ENCODE measurements at places on chromosomes 5 and 9.

GRCh38 chr5:167934551-167934971, 356.9 kb upstream of the WWC1 start:
- no peak for DNase-seq

DNA sequence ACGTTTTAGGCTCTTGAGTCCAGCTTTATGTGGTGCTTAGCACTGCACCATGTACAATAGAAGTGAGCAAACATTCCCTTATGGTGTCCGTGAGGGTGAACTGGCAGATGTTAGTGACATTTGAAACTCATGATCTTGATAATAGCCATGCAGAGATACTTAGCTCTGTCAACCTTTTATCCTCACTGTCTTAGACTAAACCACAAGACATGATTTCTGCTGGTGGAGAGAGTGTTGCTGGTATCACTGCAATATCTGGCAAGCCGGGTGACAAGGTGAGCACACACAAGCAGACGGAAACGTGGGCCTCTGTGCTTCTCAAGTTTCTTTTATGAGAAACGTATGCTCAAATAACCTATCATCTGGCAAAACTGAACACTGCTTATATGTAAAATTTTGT, 68.4 kb downstream of the CAST start:
- DNase-seq: no peak

GRCh38 chr5:61435368-61435767, 103.3 kb downstream of the ZSWIM6 start:
- DNase-seq: no peak

DNA sequence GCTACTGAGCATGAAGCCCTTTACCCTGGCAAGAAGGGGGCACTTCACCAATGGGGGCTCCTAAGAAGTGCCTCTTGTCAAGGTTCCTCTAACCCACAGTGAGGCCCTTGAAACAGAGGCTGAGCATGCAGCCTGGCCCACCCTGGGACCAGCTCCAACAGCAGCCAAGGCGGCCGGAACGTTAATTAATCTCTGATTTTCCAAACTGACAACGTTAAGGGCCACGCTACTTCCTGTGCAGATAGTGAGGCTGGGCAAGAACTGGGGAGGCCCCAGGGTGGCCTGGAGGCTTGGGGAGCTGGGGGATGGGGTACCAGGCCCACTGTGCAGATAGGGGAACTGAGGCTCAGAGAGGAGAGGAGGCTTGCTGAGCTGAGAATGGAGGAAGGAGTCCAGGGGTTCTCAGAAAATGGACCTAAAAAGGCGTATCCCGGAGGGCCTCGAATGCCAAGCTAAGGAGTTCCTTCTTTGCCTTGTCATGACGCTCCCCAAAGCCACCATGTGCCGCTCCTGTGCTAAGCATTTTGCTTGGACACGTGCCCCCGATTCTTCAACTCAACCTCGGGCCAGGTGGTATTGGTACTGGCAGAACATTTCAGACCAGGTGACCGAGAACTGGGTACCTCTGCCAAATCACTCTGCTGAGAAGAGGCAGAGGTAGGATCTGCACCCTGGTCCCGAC, 72.0 kb upstream of the STXBP1 start:
- DNase-seq: no peak

DNA sequence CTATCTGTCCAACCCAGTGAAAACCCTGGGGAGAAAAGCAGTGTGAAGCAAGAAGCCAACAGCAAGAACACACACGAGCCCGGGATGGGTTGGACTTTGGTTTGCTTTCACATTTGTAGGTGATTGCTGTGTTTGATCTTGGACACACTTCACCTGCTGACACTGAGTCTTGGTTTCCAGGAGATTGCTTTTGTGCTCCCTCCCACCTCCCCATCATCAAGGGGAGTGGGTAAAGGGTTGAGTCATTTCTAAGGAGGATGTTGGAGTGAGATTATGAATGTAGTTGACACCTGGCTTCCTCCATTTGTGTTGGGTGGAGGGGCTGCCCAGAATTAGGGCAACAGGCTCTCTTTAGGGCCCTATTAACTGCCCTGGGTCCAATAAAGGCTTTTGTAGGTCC, 37.5 kb downstream of the ANKDD1B start:
- no peak for DNase-seq

DNA sequence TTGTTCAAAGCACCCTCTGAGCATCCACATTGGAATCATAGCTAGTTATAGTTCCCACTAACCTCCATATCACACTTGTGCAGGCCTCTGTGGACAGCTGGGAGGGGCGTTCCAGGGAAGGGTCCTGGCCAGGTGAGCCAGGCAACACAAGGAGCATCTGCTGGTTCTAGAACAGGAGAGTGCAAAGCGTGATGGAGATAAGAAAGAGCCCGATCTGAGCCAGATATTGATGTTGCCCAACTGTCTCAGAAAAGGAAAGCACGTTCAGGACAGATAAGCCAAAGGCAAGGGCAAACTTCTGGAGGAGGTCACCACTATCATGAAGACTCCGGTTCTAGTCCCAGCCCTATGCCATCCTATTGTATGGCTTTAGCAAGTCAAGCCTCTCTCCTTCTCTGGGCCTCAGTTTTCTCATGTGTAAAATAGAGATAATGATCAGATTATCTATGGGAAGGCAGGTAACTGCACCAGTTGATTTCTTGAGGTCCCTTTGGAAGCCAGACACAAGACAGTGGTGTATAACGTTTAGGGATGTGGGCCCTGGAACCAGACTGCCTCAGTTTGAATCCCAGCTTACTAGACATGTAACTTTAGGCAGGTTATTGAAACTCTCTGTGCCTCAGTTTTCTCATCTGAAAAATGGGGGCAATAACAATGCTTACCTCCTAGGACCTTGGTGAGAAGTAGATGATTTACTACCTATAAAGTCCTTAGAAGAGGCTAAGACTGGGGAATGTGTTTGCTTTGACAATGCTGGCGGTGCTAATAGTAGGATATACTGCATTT, 19.8 kb downstream of the GABBR2 start:
- DNase-seq: no peak

- no peak for DNase-seq
Measured at GRCh38 chr5:53929570-53929969, 369.1 kb downstream of the NDUFS4 start.

DNA sequence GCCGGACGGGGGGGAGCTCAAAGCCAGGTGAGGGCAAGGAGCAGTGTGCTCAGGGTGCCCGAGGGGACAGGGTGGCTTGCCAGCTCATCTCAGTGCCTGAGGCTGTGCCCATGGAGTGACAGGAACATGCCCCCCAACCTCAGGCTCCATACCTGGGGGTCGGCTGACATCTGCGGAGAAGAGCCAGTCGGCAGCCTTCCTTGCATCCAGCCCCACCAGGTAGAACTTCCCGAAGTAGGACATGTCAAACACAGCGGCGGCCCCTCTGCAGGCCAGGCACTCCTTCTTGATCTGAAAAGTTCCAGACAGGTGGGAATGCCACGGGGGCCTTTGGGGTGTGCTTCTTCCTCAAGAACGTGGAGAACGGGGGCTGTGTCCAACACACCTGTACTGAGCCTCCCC, 42.1 kb downstream of the SARDH start:
- DNase-seq: no peak

DNA sequence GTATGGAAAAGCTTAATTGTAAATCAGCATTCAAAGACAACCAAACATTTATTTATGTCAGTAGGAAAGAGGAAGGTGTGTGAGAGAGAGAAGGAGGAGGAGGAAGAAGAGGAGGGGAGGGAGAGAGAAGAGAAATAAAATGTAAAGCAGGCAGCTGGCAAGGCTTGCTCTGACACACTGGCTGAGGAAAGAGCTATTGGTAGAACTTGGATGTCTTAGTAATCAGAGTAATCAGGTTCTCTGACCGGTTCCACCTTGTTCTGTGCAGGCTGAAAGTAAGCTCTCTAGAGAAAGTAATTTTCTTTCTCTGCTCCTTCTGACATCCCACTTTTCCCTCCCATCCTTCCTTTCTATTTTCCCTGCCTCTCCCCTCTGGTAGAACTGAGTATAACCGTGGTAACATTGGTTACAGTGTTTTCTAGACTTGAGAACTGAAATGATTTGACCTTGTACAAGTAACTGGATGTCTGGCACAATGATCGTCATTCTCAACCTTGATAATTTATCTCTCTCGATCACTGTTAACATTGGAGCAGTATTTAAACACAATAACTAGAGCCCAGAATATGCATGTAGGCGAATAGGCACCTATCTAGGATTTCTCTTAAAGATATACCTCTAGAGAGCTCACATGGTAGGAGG, 33.3 kb downstream of the TLE4 start:
- DNase-seq: no peak

- DNase-seq: no peak
Measured at GRCh38 chr5:88886252-88886651, 3.3 kb upstream of the MEF2C start.

DNA sequence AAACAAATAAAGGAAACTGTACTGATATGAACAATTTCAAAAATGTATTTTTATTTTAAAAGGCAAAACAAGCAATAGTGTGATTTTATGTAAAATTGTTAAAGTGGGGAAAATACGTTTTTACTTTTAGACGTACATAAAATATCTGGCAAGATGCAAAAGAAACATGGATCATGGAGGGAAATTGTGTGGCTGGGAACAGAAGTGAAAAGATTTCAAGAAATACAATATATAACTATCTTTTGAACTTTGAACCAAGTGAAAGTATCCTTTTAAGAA, 1.5 kb upstream of the ZNF367 start:
- DNase-seq: no peak

- DNase-seq: no peak
Measured at GRCh38 chr5:142357469-142358090, 32.8 kb upstream of the SPRY4 start.

GRCh38 chr5:6772886-6773285, 59.7 kb downstream of the TENT4A start:
- no peak for DNase-seq

GRCh38 chr5:73319036-73319435, 129.5 kb downstream of the FOXD1 start:
- DNase-seq: no peak

DNA sequence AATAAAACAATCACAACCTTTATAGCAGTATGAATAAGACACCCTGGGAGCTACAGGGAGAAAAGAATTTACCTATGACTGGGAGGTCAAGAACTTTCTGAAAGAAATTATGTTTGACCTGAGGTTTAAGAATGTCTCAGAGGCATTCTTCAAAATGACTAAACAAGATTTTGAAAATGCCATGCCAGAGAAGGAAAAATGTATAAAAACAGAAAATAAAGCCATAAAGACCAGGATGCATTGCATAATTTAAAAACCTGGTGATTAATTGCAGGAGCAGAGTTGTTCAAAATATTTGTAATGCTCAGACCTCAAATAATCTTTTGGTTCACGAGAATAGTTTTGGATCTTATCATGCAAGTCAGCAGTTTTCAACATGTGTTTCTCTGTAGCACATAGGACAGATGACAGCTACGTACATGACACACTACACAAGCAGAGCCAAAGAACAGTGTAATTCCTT, 954.7 kb upstream of the ARRDC3 start:
- DNase-seq: no peak

DNA sequence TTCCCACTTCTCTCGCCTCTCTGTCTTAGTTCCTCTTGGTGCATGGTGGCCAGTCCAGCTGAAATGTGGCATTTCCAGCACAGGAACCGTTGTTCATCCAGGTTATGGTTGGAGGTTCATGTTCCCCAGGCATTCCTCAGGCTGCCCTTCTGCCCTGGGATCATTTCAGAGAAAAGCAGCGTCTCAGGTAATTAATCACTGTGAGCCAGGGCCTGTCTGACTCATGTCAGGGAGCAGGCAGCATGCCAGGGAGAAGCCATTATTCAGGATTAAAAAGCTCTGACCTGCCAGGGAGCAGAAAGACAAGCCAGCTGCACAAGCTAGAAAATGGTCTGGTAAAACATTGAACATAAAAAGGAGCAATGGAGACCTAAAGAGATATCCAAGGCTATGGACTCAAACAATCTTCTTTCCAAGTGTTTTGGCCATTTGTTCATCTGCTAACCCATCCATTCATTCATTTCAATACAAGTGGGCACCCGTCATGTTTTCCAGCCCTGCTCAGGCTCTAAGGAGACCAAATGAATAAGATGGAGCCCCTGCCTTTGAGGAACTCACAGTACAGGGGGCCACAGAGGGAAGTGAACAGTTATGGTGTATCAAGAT, 241.4 kb downstream of the DRD1 start:
- DNase-seq: no peak

DNA sequence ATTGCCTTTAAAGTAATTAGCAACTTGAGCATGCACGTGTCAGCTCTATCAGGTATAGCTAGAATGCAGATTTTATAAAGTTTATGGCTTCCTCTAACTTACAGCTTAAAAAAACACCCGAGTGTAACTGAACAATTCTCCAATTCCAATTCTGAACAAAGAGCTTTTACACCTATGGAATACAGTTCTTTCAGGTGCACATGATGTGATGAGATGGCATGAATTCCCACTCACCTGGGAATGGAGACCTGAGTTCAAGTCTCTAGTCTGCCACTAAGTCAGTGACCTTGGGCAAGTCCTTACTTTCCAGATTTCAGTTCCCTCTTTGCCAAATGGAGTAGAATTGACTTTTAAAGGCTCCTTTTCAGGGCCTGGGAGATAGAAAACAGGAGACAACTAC, 1.8 kb downstream of the ZFAND5 start:
- no peak for DNase-seq

GRCh38 chr5:90680921-90681563, 122.4 kb downstream of the ADGRV1 start:
- DNase-seq: no peak

DNA sequence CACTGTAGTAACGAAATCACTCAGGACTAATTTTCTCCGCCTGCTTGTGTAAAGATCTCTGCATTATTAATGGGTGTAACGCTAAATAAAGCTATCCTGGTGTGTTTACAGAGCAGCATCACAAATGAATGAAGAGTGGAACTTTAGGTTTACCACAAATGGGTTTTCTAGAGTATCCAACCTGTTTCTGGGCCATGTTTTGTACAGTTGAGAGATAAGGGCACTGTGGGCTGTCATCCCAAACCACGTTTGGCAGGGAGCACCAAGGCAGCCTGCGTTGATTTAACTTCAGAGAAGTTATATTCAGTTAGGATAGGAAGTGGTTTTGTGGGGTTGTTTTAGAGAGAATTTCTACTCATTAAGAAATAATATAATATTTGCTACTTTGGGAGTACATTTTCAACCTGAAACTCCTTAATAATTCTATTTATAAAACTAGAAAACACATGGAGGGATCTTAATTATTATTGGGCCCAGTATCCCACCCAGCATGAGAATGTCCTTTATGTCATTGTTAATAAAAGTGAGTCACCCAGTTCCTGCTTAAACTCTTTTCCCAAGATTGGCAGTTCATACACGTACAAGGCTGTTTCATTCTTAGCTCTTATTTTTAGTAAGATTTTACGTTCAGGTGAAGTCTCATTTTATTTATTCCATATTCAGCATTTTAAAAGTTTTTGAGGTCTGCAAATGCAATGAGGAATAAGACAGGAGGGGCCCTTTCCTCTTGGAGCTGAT, 8.0 kb downstream of the KCNN2 start:
- DNase-seq: no peak
